Activated naive CD8-positive, alpha-beta T cell treated with anti-CD3 and anti-CD28 coated beads, Interleukin-2, amount 10 ng/mL, durations not matched to agents 7 days and 5 days (primary cell): ENCODE measurements at places on chromosomes 7 and 10. TPM values are rescaled to one million over a fixed set of nuclear protein-coding genes. Genes with fewer than 3 reads are reported as not detected.
A peak's percentile ranks its signal among the peaks of the same experiment; 100 is the strongest.

- no peak for DNase-seq
Observed at GRCh38 chr7:132298790-132299189, 277.5 kb downstream of the PLXNA4 start.

Gene PRSS37
- not detected for total RNA-seq

Gene TMEM176A
- total RNA-seq = 0.54 TPM

Gene HTR5A
- total RNA-seq = not detected

DNA sequence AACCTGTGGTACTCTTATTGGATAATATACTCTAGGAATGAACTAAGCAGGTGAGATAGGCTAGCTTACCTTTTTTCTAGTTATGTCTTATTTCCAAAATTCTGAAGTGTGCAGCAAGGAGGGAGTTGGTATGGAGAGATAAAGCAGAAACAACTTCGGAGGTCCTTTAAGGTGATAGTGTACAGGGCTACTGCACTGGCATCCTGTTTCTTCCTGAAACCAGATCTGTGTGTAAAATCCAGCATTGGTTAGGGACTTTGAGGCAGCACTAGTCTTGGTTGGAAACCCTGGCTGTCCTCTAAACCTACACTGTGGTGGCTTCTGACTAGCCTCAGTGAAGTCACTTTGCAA lies 66.9 kb upstream of the STRIP2 start:
- DNase-seq = no peak

GRCh38 chr10:6678211-6678803 lies 98.2 kb upstream of the PRKCQ start:
- peak; percentile 48 for DNase-seq

- DNase-seq = no peak
Observed at GRCh38 chr10:12703813-12704212, 297.7 kb downstream of the CCDC3 start.

DNA sequence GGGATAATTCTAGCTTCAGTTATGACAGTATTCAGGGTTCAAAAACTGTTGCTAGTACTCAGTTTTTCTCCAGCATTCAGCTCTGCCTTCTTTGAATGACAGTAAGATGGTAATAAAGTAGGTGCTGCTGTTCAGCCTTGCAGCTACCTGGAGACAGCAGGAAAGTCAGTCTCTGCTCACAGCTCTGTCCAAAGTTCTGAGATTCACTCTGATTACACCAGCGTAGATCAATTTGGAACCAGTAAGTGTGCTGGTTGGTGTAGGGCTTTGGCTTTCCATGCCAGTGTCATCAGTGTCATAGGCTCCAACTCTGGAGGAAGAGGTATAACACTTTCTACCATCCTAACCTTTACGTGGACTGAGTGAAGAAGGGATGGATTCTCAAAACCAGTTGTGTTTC lies 26.2 kb downstream of the STK17A start:
- no peak for DNase-seq

- DNase-seq = no peak
Observed at GRCh38 chr10:43230909-43231522, 35.8 kb downstream of the RASGEF1A start.

Gene MYL10
- not detected for total RNA-seq

DNA sequence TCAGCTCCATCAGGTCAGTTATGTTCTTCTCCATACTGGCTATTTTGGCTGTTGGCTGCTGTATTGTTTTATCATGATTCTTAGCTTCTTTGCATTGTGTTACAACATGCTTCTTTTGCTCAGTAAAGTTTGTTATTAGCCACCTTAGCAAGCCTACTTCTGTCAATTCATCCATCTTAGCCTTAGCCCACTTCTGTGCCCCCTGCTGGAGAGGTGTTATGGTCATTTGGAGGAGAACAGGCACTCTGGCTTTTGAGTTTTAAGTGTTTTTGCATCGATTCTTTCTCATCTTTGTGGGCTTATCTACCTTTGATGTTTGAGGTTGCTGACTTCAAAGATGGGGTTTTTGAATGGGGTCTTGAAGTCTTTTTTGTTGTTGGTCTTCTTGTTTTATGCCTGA lies 204.6 kb upstream of the FOXP2 start:
- no peak for DNase-seq

Gene TSPAN33
- total RNA-seq = 9.5 TPM

Gene ST8SIA6
- 0.34 TPM for total RNA-seq

DNA sequence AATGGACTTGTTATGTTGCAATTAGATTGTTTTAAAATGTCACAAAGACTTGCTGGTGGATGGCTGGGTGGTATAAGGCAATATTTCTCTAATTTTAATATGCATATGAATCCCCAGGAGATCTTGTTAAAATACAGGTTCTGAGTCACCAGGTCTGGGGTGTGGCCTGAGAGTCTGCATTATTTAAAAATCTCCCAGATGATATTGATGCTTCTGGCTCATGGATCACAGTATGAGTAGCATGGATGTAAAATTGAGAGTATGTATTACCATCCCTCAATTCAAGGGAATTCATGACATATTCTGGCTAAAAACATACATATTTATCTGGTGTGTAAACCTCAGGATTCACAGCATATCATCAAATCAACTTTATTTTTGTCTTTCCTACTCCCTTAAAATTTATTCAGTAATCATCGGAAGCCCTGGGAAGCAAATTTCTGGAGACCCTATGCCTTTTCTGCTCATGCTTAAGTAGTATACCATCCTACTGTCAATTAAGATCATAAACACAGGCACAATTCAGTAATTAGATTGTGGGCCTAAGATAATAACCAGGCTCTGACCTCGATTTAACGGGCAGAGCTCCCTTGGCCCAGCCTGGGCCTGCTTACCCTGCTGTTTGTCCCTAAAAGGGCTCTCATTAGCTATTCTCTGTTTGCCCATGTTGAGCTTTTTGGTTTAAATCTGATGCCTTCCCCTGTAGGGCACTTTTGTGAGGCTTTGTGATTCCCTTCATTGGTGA lies 29.6 kb upstream of the ICA1 start:
- no peak for DNase-seq

DNA sequence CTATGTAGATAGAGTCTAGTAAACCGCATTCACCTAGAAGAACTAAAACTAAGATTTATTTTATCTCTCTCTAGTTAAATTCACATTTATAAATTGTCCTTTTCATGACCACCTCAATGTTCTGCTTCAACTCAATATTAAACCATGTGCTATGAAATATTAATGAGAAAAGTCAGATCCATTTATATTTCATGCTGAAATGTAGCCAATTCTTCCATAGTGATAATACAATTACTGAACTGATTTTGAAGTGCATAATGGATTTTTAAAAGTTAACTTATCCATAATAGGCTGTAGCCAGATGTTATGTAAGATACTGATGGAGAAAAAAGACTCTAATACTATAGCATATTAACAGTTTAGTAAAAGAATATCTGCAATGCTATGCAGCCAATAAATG lies 479.7 kb upstream of the PCDH15 start:
- DNase-seq = no peak

Gene STK31
- total RNA-seq = 0.48 TPM

- no peak for DNase-seq
Observed at GRCh38 chr10:96588616-96589419, 2.0 kb upstream of the TM9SF3 start.

GRCh38 chr7:99006739-99007424 lies 128.6 kb downstream of the TRRAP start:
- no peak for DNase-seq

GRCh38 chr7:27419581-27420177 lies 177.1 kb downstream of the EVX1 start:
- DNase-seq = no peak

- peak; percentile 80 for DNase-seq
Observed at GRCh38 chr7:50266635-50267386, 37.7 kb upstream of the IKZF1 start.

Gene MRLN
- not detected for total RNA-seq

Gene SSC4D
- 0.34 TPM for total RNA-seq

DNA sequence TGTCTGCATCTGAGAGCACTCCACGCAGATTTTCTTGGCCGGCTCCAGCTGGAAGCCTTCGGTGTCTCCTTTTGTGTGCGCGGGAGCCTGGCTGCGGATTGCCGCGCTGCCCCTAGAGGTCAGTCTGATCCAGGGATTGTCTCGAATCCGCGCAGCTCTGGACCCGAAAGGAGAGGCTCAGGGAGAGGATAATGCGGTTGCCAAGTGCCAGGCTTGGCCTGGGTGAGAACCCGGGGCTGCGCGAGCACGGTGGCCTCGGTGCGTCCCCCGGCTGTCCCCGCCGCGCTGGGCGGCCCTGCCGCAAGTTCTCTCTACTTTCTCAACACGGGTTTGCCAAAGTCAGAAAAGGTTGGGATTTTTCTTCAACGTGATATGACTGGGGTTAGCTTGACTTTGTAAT lies 140.9 kb downstream of the ADCYAP1R1 start:
- DNase-seq = no peak

GRCh38 chr7:33757563-33758165 lies 147.7 kb upstream of the BMPER start:
- DNase-seq = no peak

DNA sequence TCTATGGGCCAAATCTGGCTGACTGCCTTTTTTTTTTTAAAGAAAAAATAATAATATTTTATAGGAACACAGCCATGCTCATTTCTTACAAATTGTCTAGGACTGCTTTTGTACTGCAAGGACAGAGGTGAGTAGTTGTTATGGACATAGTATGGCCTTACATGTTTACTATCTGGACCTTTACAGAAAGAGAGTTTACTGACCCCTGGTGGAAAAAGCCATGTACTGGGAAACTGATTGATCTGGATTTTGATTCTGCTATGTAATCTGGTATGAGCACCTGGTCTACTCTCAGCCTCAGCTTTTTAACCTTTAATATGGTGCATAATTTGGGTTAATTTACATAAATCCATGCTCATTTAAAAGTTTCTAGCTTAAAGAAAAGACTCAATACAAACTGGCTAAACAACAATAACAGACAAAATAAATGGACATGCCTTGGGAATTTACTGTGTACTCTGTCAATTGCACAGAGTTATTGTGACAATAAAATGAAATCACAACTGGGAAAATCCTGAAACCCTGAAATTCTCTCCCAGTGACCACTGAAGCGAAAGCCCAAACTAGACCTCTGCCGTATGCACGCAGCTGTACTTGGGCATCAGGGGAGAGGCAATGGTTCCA lies 260.7 kb downstream of the BMPER start:
- DNase-seq = no peak

Gene OLAH
- 0.45 TPM for total RNA-seq

Gene KCTD7
- 39.0 TPM for total RNA-seq

GRCh38 chr10:5905854-5906507 lies 15.9 kb downstream of the FBH1 start:
- no peak for DNase-seq

DNA sequence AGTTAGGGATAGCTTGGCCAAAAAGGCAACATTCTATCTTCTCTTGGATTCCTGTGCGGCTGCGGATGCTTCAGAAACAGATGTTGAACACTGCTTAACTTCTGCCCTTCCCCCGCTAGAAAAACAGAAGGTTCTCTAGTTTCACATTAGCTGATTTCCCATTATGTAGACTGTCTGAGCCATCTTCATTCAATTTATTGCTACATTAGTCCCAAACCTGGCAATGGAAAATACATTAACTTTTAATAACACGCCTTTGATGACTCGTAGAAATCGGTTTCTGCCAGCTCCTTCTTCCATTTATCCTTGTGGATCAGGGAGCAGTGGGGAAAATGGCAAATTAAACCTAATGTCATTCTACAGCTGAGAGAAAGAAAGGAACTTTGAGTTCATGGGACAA lies 119.9 kb downstream of the SLC16A9 start:
- no peak for DNase-seq

DNA sequence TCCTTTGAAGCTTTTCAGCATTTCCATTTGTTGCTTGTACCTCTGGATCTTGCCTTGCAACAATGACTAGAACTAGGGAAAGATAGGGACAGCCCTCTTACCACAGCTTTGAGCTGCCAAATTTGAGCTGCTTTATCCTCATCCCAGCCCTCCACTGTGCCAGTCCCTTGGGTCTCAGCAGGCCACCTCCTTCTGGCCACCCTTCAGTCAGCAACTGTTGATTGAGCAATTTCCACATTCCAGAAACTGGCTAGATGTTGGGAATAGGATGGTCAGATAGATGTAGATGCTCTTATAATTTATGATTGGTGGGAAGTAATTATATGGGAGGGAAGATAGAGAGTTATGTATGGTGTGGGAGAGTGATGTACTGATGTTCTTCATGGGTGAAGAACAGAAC lies 100.1 kb downstream of the ST7 start:
- no peak for DNase-seq

DNA sequence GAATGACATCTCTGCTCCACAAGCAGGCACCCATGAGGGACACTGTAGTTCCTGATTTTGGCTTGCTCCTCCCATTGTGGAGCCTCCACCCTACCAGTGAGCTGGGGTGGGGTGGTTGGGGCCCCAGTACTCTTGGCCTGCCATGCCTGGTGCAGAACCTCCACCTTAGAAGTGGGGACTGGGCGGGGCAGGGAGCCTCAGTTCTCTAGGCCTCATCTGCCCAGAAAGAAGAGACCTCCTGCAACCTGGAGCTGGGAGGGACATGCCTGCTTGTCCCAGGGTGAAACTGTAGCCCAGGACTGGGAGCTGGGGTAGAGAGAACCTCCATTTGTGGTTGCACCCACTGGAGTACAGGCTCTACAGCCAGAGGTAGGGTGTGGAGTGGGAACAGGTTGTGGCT lies 14.4 kb downstream of the RAMP3 start:
- peak; percentile 10 for DNase-seq

GRCh38 chr10:48449501-48450232 lies 143.2 kb downstream of the MAPK8 start:
- DNase-seq = peak; percentile 17
